ENCODE measurements at places on chromosomes 2 and 18.

- DNase-seq: no peak
Measured at GRCh38 chr2:44768438-44769236, 172.9 kb upstream of the SIX3 start.

- no peak for DNase-seq
Measured at GRCh38 chr2:235609746-235610145, 115.9 kb downstream of the AGAP1 start.

DNA sequence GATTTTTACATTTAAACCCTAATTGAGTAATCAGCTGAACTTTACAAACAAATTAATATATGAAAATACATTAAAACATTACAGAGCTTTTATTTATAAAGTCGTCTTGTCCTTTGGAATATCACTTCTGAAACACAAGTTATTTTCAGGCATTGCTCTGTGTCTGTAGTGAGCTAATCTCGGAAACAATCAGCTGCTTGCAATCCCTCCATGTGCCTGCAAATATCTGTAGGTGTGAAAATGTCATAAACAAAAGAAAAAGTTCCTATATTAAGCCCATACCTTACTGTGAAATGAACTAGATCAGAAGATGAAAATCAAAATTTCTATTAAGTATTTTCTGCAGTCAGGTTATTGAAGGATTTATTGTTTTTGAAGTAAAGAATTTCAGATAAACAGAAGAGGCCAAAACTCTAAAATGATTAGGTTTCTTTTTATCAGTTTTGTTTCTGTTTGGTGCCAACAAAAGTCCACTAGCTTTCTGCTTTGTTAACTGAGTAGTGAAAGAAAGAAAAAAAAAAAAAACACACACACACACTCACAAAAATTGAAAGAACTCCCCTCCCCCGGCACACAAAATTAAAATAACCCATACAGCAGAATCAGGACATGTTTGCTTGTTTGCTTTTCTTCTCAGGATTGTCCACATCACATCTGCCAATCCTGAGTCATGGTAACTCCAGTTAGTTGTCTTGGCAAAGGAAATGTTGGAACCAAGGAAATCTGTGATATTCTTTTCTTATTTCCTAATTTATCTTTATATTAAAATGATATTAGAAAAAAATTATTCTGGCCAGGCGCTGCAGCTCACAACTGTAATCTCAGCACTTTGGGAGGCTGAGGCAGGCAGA lies 627.0 kb upstream of the SLC39A10 start:
- no peak for DNase-seq

- DNase-seq: no peak
Measured at GRCh38 chr2:158658396-158658795, 136.7 kb upstream of the DAPL1 start.

GRCh38 chr2:11669454-11670291 lies at the start of gene NTSR2:
NTSR2 (minus strand) TSS chr2:11670195; CDS start chr2:11670129, 66 bp downstream.
- peak; percentile 45 for DNase-seq

All from cardiac fibroblast (primary cell).